Gastrocnemius medialis (tissue), 4 donors: ENCODE measurements at places on chromosomes 1 and 21. TPM values are rescaled to one million over a fixed set of nuclear protein-coding genes. Genes with fewer than 3 reads are reported as not detected.

Gene MIS18A
- 0.76 TPM for total RNA-seq

DNA sequence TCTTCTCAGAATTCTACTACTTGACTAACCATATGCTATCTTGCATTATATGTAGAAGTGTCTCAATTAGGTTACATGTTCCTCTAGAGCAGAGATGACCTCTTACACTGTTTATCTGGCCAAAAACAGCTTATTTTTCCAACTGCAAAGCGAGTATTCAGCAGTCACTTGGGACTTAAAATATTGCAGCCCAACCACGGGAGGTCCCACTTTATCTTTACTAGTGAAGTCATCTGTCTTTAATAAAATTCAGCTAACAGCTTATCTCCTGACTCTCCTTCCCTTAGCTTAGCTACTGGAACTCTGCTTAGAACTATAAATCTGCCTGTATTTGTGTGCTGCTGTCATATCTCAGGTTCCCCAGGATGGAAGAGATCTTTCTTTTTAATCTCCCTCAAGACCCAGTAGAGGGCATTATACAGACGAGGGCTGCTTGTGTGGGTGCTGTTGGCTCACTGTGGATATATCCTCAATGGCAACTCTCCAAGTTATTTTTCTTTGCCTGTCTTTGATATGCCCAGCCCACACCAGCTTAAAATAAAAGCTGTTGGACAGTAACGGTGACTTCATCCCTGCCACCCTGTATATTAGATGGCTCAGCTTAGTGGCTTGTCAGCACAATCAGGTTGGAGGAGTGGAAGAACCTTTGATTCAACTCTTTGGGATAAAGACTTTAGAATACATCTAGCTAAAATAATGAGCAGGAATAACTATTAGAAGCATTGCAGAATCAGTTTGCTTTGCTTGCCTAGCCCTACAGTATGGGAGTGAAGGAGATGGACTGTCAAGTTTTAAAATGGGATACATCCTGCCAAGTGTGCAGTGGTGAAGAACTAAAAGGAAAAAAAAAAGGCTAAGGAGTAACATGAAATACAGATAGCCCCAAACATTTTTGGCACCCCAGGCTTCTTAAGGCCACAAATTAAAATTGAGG, 9.6 kb downstream of the ENSA start:
- no peak overlapping the region for H3K4me3 ChIP-seq
- H3K27ac ChIP-seq: peak overlapping the region; percentile 78
- H3K27me3 ChIP-seq: no peaks in the 10 kb centered on the region
- peak; percentile 11 for DNase-seq
- no peaks in the 10 kb centered on the region for H3K36me3 ChIP-seq
- peaks cover 40% of the 10 kb centered on the region for H3K4me1 ChIP-seq

Gene ACOT11
- total RNA-seq: 0.90 TPM

DNA sequence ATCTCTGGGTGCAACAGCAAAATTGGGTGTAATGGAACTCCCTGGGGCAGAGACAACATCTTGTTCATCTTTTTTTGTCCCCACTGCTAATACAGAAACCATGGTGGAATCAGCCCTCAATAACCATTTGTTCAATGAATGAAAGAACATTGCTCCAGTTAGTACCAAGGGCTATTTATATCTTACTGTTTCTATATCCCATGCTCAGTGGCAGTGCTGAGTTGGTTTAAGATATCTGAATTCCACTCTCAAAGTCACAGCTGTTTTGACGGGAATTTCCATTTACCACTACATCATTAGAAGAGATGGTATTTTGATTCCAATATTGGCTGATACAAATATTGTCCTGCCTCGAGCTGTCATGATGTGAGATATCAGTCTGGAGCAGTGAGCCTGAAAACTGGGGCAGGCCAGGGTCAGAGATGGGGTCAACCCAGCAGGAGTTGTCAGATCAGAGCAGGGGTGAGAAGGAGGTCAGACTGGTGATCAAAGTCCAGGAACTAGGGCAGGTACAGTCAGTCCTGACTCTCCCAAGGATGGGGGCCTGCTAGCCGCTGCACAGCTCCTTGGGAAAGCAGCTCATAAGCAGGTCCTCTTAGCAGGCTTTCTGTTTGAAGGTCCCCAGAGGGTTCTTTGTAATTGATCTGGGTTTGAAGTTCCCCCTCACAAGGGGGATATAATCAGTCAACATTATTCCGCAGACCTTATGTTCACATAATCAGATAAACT, 5.8 kb upstream of the PHC2 start:
- H3K36me3 ChIP-seq: no peaks in the 10 kb centered on the region
- H3K4me3 ChIP-seq: no peak overlapping the region
- H3K27me3 ChIP-seq: no peaks in the 10 kb centered on the region
- H3K27ac ChIP-seq: no peak overlapping the region
- H3K4me1 ChIP-seq: peaks cover 4% of the 10 kb centered on the region
- DNase-seq: no peak

GRCh38 chr1:43799656-43800635, 92.6 kb downstream of the ST3GAL3 start:
- DNase-seq: no peak
- no peak overlapping the region for H3K27ac ChIP-seq
- H3K36me3 ChIP-seq: no peaks in the 10 kb centered on the region
- no peaks in the 10 kb centered on the region for H3K27me3 ChIP-seq

Gene NCSTN
- 59.3 TPM for total RNA-seq

DNA sequence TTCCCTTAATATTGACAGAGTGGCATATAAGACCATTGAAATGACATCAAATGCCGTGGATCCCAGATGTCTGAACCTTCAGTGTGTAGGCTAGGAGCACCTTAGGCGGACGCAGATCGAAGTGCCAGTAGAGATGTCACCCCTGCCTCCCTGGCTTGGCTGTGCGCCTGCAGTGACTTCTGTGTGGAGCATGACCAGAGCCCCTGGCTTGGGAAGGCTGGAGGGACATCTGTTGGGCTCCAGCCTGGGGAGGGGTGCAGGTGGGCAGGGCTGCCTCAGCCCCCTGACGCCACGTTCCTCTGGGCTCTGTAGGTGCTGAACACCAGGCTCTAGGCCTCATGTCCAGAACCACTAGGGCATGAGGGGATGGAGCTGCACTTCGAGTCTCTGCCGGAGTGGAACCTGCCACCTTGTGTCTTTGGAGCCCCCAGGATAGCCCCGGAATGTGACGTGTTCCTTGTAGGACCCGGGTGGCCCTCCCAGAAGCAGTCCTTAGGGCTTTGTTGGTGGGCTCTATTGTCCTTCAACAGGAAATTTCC, 103.8 kb downstream of the ADARB1 start:
- H3K4me3 ChIP-seq: no peak overlapping the region
- peaks cover 31% of the 10 kb centered on the region for H3K36me3 ChIP-seq
- DNase-seq: no peak
- H3K27ac ChIP-seq: no peak overlapping the region

Gene SOX13
- 31.1 TPM for total RNA-seq

DNA sequence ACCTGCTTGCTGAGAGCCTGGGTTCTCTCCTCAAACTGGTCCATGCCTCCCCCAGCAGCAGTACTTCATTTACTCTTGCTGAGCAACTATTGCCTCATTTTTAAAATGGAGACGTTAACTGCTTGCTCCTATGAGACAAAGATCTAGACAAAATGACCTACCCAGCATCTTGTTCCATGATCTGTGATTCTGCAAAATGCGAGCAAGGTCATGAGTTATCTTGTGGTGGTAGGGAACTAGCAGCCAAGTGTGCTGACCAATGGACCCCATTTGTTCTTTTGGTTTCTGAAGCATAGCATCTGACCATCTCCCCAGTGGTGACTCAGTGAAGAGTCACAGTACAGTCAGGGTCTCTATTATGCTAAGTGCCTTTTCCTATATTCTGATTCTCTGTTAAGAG, 40.4 kb downstream of the TBX15 start:
- peaks cover 94% of the 10 kb centered on the region for H3K4me1 ChIP-seq
- H3K27ac ChIP-seq: peak overlapping the region; percentile 86
- H3K4me3 ChIP-seq: no peak overlapping the region

DNA sequence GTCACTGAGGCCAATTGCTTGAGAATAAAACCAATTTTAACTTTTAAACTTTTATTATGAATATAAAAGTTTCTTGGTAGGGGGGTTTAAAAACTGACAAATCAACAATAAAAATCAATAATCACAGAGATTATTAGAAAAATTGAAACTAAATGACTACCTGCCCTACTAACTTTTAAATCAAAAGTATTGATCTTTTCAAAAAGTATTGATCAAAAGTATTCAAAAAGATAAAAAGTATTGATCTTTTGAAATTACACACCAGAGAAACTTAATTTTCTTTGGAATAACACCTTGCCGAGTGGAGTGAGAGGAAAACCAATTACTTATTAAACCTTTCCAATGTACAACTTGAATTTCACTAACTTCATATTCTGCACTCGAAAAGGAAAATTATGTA, 2.2 kb downstream of the SLC30A1 start:
- H3K27me3 ChIP-seq: no peaks in the 10 kb centered on the region
- no peaks in the 10 kb centered on the region for H3K36me3 ChIP-seq
- peak overlapping the region; percentile 88 for H3K4me3 ChIP-seq
- H3K4me1 ChIP-seq: peaks cover 26% of the 10 kb centered on the region

DNA sequence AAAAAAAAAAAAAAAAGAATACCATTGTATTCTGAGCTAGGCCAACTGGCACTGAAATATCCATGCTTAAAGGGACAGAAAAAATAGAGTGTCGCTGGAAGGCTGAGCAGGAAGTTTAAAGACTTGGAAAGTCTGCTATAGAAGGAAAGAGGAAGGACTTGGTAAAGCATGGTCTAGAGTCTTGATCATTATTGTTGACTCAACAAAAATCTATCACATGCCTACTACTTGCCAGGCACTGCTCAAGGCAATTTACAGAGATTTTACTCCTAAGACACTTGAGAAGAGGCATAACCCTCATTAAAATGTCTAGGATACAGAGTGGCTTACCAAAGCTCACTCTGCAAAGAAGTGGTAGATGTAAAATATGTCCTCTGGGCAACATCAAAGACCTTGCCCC, 324.0 kb upstream of the DAB1 start:
- no peak overlapping the region for H3K27ac ChIP-seq
- no peaks in the 10 kb centered on the region for H3K36me3 ChIP-seq
- H3K27me3 ChIP-seq: no peaks in the 10 kb centered on the region
- peaks cover 8% of the 10 kb centered on the region for H3K4me1 ChIP-seq
- no peak for DNase-seq

DNA sequence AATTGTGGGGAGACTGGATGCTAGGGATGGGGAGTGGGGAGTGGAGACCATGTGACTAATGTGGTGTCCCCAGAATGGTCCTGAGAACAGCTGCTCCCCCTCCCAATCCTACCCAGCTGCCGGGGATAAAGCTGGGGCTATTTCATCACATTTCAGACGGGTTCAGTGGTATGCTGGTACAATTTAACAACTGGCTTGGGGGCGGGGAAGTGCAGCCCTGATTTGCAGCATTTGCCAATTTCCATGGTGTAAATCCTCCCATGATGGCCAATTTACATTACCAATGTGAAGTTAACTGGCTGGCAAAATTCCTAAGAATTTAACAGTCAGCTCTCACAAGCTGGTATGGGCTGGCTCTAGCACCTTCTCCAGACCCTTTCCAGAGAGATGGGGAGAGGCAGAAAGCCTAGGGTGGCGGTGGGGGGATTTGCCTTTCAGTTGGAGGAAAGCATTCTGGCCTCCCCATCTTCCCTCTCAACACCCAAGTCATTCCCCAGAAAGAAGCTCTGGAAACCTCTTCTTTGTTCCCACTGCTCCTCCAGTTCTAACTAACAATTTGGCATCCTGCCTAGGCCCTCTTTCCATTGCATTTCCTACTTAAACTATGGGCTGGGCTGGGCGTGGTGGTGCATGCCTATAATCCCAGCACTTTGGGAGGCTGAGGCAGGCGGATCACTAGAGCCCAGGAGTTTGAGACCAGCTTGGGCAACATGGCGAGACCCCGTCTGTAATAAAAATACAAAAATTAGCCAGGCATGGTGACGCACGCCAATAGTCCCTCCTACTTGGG, 11.3 kb upstream of the ADGRB2 start:
- H3K4me3 ChIP-seq: no peak overlapping the region
- H3K27me3 ChIP-seq: peaks cover 41% of the 10 kb centered on the region
- peaks cover 4% of the 10 kb centered on the region for H3K4me1 ChIP-seq
- no peak overlapping the region for H3K27ac ChIP-seq

GRCh38 chr1:15674386-15675159, 9.5 kb upstream of the PLEKHM2 start:
- no peak overlapping the region for H3K27ac ChIP-seq
- H3K4me1 ChIP-seq: peaks cover 4% of the 10 kb centered on the region
- DNase-seq: no peak
- H3K4me3 ChIP-seq: no peak overlapping the region
- no peaks in the 10 kb centered on the region for H3K36me3 ChIP-seq
- no peaks in the 10 kb centered on the region for H3K27me3 ChIP-seq

GRCh38 chr21:39483917-39484316, 32.1 kb downstream of the SH3BGR start:
- no peaks in the 10 kb centered on the region for H3K27me3 ChIP-seq
- peak overlapping the region; percentile 87 for H3K27ac ChIP-seq
- peaks cover 50% of the 10 kb centered on the region for H3K4me1 ChIP-seq
- no peak for DNase-seq

Gene FCER1G
- 18.4 TPM for total RNA-seq

Gene GBP3
- total RNA-seq: 2.9 TPM

Gene ERG
- total RNA-seq: 7.0 TPM

GRCh38 chr1:15197591-15198447, 44.3 kb downstream of the TMEM51 start:
- no peaks in the 10 kb centered on the region for H3K36me3 ChIP-seq
- DNase-seq: no peak
- H3K27ac ChIP-seq: no peak overlapping the region
- no peak overlapping the region for H3K4me3 ChIP-seq
